ENCODE measurements at places on chromosomes 4 and X.
A peak's percentile ranks its signal among the peaks of the same experiment; 100 is the strongest.

- DNase-seq = no peak
Measured at GRCh38 chrX:103878466-103879122, 46.5 kb upstream of the RAB9B start.

DNA sequence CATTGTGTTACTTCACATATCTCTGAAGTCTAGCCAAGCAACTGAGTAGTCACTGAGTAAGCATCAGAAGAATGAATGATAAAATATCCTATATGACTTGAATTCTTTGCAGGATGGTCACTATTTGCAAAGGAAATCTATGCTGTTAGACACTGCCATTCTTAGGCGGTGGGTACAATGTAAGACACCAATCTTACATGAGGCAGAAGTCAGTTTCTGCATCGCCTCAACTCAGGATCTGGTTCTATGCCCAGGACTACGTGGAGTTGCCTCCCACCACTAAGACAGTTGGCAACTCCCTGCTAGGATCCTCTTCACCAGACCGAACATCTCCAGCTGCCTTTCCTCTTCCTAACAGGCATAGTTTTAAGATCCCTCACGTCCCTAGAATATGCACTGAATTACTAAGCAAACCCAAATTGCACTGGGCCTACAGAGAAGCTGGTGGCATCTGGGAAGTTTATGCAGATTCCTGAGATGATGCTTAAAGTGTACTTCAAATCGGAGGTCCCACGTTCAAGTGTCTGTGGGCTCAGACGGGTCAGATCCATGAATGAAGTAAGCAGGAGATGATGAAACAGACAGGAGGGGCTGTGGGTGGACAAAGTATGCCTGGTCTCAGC lies 45.6 kb downstream of the SEL1L3 start:
- DNase-seq = no peak

DNA sequence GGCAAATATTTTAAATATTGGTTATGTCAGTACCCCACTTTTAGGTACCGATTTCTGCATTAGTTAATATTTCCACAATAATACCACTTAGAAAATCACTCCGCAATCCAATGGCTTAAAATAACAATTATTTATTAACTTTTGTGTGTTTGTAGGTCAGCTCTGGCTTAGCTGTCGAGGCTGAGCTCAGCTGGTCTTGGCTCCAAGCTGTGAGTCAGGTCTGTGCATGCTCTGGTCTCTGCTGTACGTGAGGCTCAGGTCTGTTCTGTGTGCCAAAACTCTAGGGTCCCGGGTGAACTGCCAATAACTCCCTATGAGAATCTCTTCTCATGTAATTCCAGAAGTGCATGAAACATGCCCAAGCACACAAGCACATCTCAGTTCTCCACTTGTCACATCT lies 245.8 kb upstream of the GK2 start:
- DNase-seq = no peak

DNA sequence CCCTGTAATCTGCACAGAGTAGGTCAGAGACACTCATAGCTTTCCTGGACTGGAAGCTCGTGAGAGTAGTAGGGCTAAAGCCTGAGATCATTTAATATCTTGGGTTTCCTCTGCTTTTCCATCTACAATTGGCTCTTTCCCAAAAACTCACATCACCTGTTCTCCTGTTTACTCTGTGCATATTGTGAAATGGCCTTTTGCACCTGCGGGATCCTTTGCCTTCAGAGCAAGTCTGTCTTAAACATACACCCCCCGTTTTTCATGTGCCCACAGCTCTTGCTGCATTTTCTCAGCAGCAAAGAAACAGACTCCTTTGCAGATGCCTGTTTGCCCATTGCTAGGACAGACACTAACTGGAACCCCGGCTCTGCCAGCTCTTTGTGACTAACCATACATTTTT lies 608.3 kb upstream of the PCDH10 start:
- no peak for DNase-seq

GRCh38 chr4:127905029-127905428 lies 24.3 kb downstream of the PLK4 start:
- DNase-seq = no peak

DNA sequence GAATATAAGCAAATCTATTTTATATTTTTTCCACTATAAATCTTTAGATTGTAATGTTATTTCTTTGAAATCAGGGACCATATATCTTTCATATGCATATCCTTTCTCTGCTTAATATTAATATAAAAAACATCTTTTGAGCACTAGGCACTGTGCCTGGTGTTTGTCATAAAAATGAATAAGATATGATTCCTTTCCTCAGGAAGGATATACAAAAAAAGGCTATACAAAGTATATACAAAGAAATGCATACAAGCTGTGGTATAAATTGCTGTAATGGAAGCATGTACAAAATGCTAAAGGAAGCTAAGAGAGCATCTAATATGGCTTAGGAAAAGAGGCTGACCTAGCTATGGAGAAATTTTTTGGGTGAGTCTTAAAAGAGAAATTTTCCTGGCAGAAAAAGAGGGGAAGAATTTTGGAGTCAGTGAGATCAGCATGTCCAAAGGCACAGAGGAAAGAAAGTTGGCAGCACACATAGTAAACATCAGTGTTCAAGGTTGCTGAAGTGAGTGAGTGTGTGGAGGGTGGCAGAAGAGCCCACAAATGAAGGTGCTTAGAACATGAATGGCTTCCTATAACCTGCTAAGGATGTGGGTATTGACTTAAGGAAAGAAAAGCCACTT lies 500.0 kb downstream of the SPRY1 start:
- DNase-seq = no peak

GRCh38 chrX:103556963-103557612 lies 28.2 kb upstream of the TCEAL4 start:
- DNase-seq = no peak

DNA sequence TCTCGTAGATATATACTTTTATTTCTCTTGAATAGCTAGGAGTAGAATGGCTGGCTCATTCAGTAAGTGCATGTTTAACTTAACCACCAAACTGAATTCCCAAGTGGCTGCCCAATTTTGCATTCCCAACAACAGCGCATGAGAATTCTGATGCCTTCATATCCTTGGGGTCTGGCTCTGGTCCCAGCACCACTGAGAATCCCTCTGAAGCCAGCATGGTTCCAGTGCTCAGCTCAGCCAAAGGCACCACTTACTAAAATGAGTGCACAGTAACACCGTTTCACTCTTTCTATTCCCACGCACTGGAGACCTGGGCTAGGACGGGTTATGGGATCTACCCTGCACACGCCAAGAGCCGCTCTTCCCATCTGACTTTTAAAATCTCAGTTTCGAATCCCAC lies 60.4 kb downstream of the CASP3 start:
- DNase-seq = no peak

- DNase-seq = no peak
Measured at GRCh38 chrX:154490021-154490413, 412 bp downstream of the SLC10A3 start.

- DNase-seq = no peak
Measured at GRCh38 chr4:170698334-170698733, 608.6 kb upstream of the AADAT start.

GRCh38 chrX:920234-920799 lies 289.7 kb downstream of the SHOX start:
- DNase-seq = no peak

DNA sequence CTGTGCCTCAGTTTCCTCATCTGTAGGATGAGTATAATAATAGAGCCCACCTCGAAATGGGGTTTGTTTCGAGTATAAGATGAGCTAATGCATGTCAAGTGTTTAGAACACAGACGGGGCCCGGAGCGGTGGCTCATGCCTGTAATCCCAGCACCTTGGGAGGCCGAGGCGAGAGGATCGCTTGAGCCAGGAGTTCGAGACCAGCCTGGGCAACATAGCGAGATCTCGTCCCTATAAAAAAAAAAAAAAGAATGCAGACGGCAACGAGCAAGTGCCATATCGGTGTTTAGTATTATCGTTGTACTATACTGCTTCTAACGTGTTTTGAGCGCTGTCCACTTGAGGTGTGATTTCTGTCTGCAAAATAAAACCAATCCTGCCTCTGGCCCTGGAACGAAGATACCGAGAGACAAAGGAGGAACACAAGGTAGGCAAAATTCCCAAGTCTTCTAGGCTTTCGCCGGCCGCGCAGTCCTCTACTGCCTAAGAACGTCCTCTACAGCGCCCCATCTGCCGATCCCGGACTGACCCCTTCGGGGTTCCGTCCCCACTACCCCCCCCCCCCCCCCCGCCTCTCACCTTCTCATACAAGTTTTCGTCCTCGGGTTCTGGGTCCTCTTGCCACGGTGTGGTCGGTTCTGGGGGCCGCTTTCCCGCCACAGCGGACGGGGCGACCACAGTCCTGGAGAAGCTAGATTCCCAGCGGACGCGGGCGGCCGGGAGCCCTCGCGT lies 442 bp downstream of the NDUFB11 start:
- no peak for DNase-seq

- no peak for DNase-seq
Measured at GRCh38 chr4:36651253-36651652, 369.8 kb downstream of the DTHD1 start.

- no peak for DNase-seq
Measured at GRCh38 chrX:129461801-129462456, 61.4 kb downstream of the SMARCA1 start.

GRCh38 chr4:77843628-77844027 lies 19.0 kb upstream of the MRPL1 start:
- no peak for DNase-seq

GRCh38 chr4:57162499-57163019 lies 52.4 kb upstream of the IGFBP7 start:
- no peak for DNase-seq

DNA sequence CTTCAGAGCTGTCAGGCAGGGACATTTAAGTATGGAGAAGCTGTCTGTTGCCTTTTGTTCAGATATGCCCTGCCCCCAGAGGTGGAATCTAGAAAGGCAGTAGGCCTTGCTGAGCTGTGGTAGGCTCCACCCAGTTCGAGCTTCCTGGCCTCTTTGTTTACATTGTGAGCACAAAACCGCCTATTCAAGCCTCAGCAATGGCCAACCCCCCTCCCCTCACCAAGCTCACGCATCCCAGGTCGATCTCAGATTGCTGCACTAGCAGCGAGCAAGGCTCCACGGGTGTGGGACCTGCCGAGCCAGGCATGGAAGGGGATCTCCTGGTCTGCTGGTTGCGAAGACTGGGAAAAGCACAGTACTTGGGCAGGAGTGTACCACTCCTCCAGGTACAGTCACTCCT lies 59.3 kb downstream of the ZNF674 start:
- DNase-seq = no peak

DNA sequence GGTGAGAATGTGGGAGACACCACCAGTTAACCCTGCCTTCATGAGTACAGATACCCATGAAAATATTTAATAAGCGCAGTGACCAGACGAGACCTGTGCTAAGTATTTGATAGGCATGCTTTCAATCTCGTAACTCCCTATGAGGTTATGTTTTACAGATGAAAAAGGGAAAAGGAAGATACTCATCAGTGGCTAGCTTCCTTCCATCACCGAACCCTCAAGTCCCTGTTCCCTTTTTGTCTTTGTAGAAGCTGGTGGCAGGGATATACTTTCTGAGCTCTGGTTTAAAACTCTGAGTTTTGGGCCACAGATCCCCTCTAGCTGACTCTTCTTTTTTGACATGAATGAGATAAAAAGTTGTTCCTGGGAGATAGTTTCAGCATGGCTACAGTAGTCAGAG lies 26.3 kb downstream of the AFF1 start:
- DNase-seq = no peak

DNA sequence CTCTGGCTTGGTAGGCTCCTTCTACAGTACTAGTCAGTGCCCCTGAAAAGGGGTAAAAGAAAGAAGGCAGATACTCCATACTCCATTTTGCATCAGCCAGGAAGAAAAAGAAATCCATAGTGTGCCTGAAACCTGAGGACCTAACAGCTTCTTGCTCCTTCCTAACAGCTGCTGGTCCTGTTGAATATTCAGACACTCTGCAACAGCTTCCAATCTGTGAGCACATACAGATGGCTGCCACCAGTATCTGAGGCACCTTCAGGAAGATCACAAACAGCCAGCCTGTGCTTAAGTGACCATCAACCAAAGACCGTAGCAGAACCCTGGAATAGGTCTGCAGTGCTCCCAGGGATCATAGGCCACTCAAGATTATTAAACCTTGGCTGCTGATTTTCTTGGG lies 4.3 kb downstream of the GIMD1 start:
- DNase-seq = no peak

GRCh38 chr4:8846826-8847225 lies 24.8 kb downstream of the HMX1 start:
- no peak for DNase-seq

DNA sequence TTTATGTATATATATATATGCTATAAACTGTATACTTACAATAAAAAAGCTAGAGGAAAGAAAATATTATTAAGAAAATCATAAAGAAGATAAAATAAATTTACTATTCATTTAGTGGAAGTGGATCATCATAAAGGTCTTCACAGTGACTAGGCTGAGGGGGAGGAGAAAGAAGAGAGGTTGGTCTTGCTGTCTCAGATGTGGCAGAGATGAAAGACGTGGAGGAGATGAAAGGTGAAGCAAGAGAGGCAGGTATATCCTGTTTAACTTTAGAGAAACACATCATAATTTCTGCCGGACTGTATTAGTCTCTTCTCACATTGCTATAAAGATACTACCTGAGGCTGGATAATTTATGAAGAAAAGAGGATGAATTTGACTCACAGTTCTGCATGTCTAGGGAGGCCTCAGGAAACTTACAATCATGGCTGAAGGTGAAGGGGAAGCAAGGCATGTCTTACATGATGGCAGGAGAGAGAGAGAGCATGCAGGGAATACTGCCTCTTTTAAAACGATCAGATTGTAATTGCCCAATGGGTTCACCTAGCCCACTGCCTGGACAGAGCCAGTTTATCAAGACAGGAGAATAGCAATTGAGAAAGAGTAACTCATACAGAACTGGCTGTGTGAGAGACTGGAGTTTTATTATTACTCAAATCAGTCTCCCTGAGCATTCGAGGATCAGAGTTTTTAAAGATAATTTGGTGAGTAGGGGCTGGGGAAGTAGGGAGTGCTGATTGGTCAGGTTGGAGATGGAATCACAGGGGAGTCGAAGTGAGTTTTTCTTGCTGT lies 22.1 kb upstream of the RRAGB start:
- peak; percentile 2 for DNase-seq

DNA sequence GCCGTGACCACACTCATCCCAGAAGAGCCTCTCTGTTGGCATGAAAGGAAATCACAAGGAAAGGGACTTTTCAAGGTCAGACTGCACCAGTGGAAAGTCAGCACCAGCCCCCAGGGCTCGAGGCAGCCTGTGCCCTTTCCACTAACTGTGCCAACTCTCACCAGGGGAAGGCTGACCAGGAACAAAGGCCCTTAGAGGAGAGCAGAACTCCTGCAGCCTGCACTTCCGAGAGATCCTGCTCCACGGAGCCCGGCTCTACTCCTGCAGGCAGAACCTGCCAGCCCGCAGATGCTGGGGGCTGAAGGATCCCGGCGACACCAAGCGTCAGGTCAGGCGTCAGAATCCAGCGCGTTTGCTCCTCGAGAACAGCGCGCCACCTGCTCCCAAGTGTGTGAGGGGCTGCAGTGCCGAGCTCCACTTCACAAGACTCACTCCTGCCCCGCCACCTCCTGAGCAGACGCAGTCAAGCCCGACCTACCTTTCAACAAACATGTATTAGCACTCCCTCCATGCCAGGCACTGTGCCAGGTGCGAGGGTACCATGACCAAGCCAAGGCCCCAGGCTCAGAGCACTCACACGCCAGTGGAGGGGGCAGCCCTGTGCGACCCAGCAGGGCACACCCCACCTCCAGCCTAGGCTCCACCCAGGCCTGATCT lies 13.6 kb upstream of the HELT start:
- DNase-seq = no peak

Measured in activated CD8-positive, alpha-beta memory T cell treated with anti-CD3 and anti-CD28 coated beads for 4 hours (primary cell).